ENCODE measurements at places on chromosomes 5 and 9. TPM values are rescaled to one million over a fixed set of nuclear protein-coding genes. Genes with fewer than 3 reads are reported as not detected.
A peak's percentile ranks its signal among the peaks of the same experiment; 100 is the strongest.

GRCh38 chr5:132016721-132017250 is 5.3 kb upstream of the ACSL6 start:
- DNase-seq: no peak

GRCh38 chr5:27854243-27854852 is 816.0 kb upstream of the CDH9 start:
- DNase-seq: no peak

DNA sequence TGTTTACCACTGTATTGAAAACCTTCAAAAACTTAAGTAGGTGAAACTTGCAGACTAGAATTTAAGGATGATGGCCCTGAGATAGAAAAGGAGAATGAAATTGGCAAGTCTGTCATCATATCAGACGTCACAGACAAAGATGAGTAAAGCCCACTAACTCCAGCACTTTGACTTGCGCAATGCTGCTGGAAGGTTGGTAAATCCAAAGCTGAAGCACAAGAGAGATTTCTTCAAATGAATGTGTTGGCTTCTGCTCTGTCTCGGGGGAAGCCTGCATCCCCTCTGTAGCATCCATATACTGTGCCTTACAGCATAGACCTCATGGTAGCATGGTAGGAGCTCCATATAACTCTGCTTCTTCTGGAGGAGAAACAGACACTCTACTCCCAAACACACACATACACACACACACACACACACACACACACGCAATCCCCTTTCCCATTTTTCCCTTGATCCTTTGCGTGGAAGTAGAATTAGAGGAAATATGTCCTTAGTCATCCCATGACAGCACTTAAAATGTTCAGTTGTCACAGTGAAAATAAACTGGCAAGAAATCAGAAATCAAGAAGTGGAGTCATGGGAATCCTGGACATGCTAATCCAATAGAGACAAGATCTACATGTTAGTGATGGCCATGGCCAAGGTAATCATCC is 241.5 kb downstream of the NR3C1 start:
- no peak for DNase-seq

DNA sequence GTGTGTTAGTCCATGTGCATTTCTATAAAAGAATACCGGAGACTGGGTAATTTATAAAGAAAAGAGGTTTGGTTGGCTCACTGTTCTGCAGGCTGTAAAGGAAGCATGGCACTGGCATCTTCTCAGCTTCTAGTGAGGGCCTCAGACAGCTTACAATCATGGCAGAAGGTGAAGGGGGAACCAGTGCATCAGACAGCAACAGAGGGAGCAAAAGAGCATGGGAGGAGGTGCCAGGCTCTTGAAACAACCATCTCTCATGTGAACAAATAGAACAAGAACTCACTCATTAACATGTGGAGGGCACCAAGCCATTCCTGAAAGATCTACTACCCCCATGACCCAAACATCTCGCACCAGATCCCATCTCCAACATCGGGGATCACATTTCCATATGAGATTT is 89.2 kb upstream of the IL33 start:
- DNase-seq: no peak

DNA sequence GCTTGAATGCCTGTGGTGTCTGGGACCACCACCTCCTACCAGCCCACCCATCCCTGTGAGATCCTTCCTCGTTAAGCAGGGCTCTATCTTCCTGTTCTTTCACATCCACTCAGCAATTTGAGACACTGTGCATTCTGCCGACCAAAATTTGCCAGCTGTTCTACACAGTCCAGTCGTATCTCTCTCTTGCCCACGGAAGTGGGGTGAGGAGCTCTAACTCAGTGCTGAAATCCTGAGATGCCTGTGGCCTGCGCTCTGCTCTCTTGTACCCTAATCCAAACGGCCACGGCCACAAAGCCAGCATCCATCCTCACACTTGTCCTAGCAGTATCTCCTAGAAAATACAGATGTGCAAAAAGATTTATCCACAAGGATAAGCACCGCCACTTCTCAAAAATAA is 97.9 kb downstream of the MVB12B start:
- no peak for DNase-seq

DNA sequence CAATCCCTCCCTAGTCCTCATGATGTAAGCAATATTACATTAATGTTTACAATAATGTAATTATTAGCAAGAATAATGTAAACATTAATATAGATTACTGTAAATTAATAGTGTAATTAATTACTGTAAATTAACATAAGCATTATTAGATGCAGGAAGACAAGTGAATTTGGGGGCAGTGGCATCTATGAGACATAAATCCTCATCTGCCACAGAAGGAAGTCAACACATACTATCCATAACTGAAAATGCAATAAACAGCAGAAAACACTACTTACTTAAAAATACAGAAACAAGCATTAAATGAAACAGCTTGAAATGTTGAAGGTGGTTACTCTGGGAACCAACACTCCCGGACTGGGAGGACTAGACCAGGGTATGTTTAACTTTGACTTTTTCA is 685 bp upstream of the NIPSNAP3A start:
- no peak for DNase-seq

- no peak for DNase-seq
Observed at GRCh38 chr9:9612755-9613154, 1000.0 kb downstream of the PTPRD start.

DNA sequence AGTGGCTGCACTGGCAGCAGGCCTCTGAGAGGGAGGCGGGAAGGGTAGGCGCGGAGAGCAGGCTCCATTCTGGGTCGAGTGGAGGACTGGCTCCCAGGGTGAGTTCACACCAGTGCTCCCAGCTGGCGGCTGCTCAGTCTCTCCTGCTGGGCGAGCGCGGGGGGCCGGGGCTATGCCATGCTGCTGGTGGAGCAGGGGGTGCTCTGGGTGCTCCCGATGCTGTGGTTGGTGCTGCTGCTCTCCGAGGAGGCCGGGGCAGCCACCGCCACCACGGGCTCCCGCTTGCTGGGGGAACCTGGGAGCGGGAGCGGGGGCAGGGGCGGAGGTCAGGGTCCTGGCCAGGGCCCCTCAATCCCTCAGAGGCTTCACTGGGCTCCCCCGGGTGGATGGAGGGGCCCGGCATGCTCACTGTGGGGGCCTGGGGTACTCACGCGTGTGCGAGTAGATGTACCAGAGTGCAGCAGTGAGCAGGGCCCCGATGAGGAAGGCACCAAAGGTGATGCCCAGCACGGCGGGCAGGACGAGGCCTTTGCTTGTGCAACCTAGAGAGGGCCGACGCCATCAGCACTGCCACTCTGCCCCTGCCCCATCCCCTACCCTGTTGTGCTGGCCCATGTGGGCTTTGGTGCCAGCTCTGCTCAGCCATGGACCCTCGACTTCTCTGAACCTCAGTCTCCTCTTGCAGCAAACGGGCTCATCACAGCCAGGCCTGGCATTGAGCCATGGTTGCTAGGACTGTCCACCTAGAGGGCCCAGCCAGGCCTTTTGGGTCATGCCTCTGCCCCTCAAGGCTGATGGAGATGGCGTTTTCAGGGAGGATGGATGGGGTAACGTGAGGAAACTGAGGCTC is 13.1 kb downstream of the FPGS start:
- no peak for DNase-seq

DNA sequence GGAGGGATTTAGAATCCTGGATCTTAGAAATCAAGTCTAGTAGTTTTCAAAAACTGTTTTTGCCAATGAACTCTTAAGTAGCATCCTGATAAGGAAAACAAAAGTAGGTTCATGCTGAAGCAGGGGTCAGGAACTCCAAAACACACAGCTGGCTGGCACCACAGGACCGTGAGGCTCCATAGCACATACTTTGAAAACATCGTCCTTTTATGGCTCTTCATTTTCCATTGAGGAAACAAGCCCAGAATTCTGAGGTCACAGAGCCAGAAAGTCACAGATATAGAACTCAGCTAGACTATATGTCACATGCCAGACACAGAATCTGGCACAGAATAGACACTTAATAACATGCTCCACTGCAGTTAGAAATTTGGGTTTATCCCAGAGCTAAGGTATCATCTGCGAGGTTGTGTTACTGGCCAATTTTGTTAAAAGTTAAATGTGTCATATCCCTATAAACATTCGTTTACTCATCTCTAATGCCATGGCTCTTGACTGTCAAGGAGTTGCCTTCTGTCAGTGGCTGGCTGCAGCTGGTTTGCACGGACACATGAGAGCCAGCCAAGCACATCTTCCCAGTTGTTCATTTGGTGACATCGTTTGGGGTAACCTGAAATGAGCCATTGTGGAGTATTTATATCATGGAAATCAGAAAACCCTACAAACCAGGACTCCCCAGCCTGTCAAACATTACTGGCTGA is 58.8 kb downstream of the FAM78A start:
- DNase-seq: no peak

- DNase-seq: peak; percentile 84
Observed at GRCh38 chr9:131530920-131531832, at the start of gene UCK1. Gene UCK1 (minus strand): TSS chr9:131531263. CDS start chr9:131531174, 89 bp downstream.

DNA sequence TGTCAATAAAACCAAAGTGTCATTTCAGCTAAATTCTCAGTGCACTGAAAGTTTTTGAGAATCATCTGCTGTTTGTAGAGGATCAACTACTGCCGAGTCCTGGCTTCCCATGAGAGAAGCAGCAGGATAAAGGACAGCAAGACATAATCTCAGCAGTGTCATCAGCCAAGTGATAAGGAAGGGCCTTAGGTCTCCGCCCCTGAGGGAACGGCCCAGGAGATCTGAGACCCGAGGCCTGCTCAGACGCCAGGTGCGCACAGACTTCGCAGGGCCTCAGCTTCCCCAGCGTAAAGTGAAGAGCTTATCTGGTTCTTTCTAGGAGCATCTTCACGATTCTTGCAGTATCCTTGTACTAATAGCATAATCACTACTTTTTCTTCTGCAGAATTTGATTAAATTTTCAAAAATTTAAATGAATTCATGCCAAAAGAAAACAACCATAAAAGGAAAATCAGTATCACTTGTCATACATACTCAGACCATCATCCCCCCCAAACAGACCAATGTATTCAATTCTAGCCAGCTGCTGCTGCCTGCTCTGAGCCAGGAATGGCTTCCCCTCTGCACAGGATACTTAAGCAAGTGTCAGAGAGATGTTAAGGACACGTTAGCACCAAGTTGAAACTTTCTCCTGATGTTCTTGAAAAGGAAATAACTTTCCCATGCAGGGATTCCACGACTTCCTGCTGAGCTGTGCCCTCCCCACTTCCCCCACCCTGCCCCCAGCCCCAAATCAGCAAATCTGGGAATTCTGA is 2.2 kb downstream of the GFPT2 start:
- DNase-seq: no peak

DNA sequence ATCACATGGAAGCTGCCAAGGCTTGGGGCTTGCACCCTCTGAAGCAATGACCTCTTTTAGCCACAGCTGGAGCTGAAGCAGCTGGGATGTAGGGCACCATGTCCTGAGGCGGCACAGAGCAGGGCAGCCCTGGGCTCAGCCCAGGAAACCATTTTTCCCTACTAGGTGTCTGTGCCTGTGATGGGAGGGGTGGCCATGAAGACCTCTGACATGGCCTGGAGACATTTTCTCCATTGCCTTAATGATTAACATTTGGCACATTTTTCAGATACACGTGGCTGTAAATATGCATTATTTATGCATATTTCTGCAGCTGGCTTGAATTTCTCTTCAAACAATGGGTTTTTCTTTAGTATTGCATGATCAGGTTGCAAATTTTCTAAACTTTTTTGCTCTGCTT is 81.7 kb downstream of the OSMR start:
- DNase-seq: no peak

DNA sequence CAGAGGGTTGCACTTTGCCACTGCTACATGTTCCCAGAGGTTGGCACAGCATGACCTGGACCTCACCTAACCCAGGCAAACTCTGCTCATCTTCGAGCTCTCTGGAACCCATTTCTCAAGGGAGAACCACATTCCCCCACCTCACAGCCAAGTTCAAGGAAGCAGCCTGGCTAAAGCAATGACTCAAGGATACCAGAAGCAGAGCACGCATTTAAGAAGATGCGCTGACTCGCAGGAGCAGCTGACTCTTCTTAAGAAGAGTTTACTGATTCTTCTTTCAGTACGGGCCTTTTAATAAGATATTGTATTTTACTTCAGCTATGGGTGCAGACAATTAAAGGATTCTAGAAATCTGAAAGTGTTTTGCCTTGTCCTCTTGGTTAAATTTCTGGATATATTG is 4.1 kb upstream of the SEMA5A start:
- DNase-seq: no peak

GRCh38 chr5:73328640-73329039 is 119.9 kb downstream of the FOXD1 start:
- DNase-seq: no peak

DNA sequence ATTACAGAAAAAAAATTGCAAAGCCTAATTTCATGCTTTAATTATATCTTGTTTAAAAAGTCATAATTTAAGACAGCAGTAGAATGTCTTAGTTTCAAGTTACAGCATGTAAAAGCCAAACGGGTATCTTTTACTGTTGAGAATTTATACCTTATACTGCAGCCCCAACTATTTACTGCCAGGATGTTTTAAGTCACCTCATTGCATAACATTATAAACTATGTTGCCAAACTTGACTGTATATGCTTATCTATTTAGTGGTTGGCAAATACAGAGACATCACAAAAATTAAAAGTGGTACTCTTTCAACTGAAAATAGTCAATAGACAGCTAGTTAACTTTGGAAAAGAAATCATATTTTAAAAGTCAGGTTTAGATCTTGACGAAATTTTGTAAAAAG is 119.5 kb downstream of the EDIL3 start:
- no peak for DNase-seq

- no peak for DNase-seq
Observed at GRCh38 chr9:95939472-95939871, 64.0 kb downstream of the ERCC6L2 start.

DNA sequence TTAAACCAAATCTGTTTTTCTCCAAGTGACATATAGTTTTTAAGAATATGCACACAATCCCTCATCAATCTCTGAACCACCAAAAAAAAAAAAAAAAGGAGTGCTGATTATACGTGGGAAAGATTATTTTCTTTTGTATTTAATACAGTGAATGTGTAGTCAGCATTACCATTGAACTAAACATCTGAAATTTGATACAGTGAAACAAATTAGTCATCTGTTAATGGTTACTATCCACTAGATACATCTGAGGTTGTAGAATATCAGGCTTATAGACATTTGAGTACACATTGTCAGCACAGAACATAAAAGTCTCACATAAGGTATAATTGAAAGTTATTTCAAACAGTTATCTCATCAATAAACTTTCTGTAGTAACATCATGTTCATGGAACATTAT is 87.0 kb downstream of the SLF1 start:
- no peak for DNase-seq

Gene HSPA5
- total RNA-seq: 248 TPM

Gene GRXCR2
- total RNA-seq: not detected

Gene DAB2
- 18.6 TPM for total RNA-seq

Gene TAF11L5
- not detected for total RNA-seq

Gene OR1J2
- total RNA-seq: not detected

Gene PCDHGA8
- total RNA-seq: 0.79 TPM

Gene TMEM250
- 8.9 TPM for total RNA-seq

Gene SYNPO
- 25.8 TPM for total RNA-seq

Gene FAM169A
- total RNA-seq: 1.3 TPM

Gene SLC22A4
- 0.32 TPM for total RNA-seq
